Sigmoid colon (tissue), 7 donors: ENCODE measurements at places on chromosomes 5 and 9. TPM values are rescaled to one million over a fixed set of nuclear protein-coding genes. Genes with fewer than 3 reads are reported as not detected.

The IL4 gene
- not detected for total RNA-seq

The SMIM33 gene
- not detected for total RNA-seq

The ESM1 gene
- total RNA-seq: not detected

The IL17B gene
- total RNA-seq: 6.4 TPM

The CCL27 gene
- not detected for total RNA-seq

The JAKMIP2 gene
- 2.5 TPM for total RNA-seq

The N4BP3 gene
- total RNA-seq: 1.8 TPM

The MEF2C gene
- 51.4 TPM for total RNA-seq

The PCDHB2 gene
- 2.2 TPM for total RNA-seq

The TAF1L gene
- not detected for total RNA-seq

The SELENOP gene
- 306 TPM for total RNA-seq

The TSSK1B gene
- total RNA-seq: not detected

The SH3RF2 gene
- 1.4 TPM for total RNA-seq

- DNase-seq: no peak
Observed at GRCh38 chr5:8093669-8094068, 224.7 kb downstream of the MTRR start.

DNA sequence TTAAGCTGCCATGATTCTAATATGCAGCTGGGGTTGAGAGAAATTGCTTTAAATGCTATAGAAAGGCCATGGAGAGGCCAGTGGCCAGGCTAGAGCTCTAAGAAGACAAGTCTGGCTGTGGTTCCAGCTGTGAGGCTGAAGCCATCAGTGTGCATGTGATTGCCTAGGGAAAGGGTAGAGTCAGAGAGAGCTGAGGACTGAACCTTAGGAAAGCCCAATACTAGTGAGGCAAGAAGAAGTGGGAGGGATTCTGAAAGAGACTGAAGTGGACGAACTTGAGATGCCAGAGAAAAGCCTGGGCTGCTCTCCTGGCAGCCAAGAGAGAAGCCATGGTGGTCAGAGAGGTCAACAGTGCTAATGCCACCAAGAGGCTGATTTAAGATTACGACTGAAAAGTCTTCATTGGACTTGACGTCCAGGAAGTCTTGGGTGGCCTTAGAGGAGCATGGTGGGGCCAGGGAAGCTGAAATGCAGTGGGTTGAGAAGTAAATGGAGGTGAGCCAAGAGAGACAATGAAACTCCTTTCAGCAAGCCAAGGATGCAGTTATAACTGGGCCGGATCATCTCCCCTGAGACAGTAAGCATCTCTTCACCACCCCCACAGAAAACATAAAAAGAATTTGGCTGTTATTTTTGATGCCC lies 133.2 kb downstream of the TMEM174 start:
- no peak for DNase-seq

- DNase-seq: no peak
Observed at GRCh38 chr9:35691334-35691650, 1.6 kb upstream of the TPM2 start.

- peak; percentile 10 for DNase-seq
Observed at GRCh38 chr9:36865731-36866635, 168.1 kb downstream of the PAX5 start.

- DNase-seq: no peak
Observed at GRCh38 chr9:35306283-35306682, 144.5 kb downstream of the UNC13B start.

DNA sequence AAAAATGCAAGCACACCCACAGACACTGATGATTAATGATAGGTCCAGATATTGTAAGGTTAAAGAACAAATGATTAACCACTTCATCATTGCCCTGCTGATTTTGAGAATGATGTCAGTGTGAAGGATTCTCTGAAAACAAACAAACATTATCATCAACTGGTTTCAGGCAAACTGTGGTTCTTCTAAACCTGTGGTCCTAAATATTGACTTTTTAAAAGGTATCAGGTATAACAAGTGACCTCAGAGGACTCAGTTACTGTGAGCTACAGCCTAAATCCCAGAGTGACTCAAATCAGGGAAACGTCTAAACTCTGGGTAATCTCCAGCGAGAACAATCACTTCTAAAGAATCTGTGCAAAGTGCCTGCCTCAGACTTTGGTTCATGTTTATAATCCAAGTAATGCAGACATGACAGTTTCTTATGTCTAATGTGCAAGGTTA lies 172.3 kb upstream of the CDH6 start:
- no peak for DNase-seq

- DNase-seq: peak; percentile 49
Observed at GRCh38 chr9:114006931-114007691, 71.0 kb downstream of the AMBP start.

DNA sequence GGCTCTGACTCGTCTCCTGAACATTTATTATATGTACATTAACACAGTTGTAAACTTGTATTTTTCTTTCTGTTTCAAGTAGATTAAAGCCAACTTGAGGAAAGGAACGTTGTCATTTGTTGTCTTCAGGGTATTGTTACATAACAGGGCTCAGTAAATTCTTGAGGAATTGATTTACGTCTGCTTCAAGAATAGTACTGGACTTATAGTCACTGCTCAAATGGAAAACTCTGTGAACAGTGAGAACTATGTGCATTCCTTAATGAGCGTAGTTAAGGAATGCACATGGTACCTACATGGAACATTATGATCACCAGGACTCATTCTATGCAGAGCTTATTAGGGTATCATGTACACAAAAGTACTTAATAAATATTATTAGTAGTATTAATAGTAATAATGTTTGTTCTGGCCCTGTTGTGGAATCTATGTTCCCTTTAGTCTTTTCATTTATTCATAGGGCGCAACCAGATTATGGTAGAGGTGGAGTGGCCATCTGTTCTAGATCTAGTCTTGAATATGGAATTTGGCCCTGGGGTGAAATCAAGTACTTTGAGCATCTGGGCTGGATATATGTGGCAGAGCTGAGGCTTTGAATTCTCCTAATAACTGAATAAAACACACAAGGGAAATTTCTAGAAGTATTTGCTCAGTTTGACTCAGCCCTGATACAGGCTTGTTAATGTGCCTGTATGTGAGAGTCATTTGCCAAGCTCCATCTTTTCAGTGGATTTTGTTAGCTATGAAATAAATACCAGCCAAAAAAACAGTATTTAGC lies 108.6 kb upstream of the SH3GL2 start:
- no peak for DNase-seq

DNA sequence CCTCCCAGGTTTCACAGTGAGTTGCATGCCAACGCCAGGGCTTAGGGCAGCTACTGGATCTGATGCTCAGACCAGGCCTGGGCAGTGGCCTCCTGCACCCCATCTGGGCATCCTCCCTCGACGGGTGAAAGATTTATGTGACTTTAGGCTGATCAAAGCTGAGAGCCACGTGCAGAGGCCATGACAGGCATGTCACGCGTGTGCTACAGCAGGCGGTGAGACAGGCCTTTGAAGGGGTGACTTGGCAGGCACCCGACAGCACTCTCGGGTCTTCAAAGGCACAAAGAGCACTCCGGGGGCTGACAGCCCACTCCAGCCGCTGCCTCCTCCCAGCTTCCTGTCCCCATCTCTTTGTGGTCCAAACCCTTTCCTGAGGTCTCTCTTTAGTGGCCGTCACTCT lies 66.2 kb downstream of the NTNG2 start:
- DNase-seq: no peak

- DNase-seq: no peak
Observed at GRCh38 chr5:125823572-125823971, 599.6 kb upstream of the GRAMD2B start.

- DNase-seq: no peak
Observed at GRCh38 chr5:146680846-146681584, 165.0 kb upstream of the GPR151 start.

GRCh38 chr9:95764533-95765319 lies 110.8 kb upstream of the ERCC6L2 start:
- DNase-seq: no peak

- DNase-seq: no peak
Observed at GRCh38 chr5:80466669-80467485, 21.0 kb upstream of the FAM151B start.

- DNase-seq: no peak
Observed at GRCh38 chr9:89532478-89532877, 34.6 kb upstream of the SEMA4D start.

- no peak for DNase-seq
Observed at GRCh38 chr5:172830876-172831662, 3.0 kb upstream of the ERGIC1 start.

DNA sequence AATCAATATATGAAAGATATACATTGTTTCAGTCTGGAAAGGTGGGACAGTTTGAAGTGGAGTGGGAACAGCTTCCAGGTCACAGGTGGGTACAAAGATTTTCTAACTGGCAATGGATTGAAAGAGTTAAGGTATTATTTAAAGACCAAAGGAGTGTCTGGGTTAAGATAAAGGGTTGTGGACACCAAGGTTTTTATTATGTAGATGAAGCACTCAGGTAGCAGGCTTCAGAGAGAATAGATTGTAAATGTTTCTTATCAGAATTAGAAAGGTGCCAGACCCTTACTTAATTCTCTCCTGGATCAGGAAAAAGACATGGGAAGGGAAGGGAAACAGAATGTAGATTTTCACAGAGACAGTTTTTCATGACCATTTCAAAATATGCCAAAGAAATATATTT lies 1174.8 kb downstream of the MAT2B start:
- no peak for DNase-seq

GRCh38 chr5:135669416-135669815 lies 90.6 kb upstream of the CXCL14 start:
- no peak for DNase-seq

GRCh38 chr5:121688781-121689180 lies 162.9 kb upstream of the FTMT start:
- DNase-seq: no peak

GRCh38 chr9:69071059-69071458 lies 35.5 kb downstream of the FXN start:
- DNase-seq: no peak

- no peak for DNase-seq
Observed at GRCh38 chr5:66498791-66499207, 97.4 kb upstream of the MAST4 start.

- no peak for DNase-seq
Observed at GRCh38 chr5:39561421-39561820, 136.6 kb upstream of the DAB2 start.

DNA sequence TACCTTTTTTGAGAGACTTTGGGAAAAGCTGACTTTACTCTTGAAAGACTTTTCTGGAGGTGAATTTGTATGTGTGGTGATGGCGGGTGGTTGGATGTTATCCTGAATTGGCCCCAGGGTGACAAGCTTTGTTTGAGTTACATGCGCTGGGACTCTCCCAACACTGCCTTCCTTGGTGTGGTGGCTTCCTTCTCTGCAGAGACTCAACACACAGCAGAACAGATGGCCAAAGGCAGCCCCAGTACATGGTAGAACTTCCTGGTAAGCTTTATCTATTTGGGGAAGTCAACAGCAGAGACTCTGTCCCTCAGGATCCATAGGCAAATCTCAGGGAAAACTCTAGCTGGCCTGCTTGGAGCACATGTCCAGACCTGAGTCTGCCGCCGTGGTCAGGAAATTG lies 18.1 kb downstream of the C1QTNF2 start:
- DNase-seq: peak; percentile 44

DNA sequence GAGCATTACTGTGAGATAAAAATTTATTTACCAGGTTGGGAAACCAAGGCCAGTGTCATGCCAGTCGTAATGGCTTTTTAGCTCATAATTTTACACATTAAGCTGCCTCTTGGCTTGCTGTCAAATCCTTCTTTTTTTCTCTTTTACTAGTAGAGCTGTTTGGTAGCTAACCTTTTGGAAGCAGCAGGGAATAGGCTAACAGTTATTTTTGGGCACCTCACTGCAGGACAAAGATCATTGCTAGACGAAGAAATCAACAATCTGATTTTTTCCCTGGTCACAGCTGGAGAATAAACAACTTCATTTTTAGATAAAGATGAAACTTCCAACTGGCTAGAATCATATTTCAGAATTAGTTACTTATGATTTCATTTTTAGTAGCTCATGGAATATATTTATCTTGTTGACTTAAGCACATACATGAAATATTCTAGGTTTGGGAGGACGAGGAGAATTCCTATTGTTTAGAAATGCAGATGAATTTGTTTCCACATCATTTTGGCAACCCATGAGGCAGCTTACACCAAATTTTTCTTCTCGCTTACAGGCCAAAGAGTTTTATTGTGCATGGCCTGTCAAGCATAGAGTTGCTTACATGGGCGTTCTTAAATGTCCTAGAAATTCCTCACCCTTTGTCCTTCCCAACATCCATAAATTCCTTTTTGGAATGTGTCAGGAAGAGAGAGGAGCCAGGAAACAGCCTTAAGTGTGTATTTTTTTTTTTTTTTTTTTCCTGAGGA lies 19.6 kb downstream of the TNC start:
- peak; percentile 72 for DNase-seq

DNA sequence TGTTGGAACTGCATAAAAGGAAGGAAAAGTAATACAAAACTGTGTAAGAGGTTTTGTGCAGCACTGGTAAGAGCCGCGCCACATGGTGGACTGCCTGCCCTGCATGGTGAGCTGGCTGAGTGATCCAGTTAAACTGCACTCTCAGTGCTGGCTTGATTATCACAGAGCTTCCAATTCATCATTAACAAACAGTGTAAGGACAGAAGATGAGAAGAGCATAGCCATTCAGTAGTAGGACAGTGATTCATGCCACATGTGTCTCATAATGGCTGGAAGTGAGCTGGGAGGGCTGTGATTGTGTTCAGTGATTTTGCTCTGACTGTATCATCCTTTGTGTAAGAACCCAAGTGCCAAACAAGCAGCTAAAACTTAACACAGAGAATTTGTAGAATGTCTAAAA lies 14.1 kb downstream of the ASPN start:
- DNase-seq: no peak

DNA sequence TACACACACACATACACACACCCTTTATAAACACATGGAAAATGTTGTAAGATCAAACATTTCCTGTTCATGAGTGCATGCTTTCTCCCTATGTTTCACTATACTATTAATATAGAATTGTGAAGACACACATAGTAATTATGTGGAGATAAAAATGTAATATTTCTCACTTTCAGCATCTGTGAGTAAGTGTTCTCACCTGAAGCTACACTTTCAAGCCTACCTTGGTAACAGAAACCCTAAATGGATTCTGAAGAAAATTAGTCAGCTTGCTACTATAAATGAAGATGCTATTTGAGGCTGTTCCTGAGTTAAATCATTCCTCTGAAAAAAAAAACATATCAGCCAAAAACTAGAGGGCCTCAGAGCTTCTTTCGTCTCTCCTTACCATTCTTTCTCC lies 81.1 kb upstream of the GNA14 start:
- DNase-seq: no peak

DNA sequence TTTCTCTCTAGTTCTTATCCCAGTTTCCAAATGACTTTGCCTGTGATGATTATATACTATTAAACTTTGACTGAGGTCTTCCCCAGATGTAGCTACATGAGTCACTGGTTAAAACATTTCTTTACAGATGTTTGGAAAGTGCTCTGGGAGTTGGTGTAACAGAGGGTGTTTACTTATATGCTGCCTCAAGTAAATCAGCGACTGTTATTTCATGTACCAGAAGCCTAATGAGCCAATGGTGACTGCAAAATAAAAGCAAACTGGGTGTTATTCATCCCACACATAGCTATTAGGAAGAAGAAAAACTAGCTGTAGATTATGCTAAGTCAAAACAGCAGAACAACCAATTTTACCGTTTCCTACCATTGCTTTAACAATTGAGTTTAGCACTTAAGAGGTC lies 929.7 kb upstream of the SEMA6A start:
- DNase-seq: no peak
